ENCODE measurements at places on chromosomes 16 and 17. TPM values are rescaled to one million over a fixed set of nuclear protein-coding genes. Genes with fewer than 3 reads are reported as not detected.

The TMEM204 gene
- not detected for total RNA-seq

GRCh38 chr17:27294689-27295630 is 1.0 kb downstream of the WSB1 start:
- peak; percentile 87 for DNase-seq

The SCNN1B gene
- total RNA-seq: not detected

The CA7 gene
- total RNA-seq: 3.4 TPM

GRCh38 chr17:77273397-77274085 is 132.8 kb downstream of the SEC14L1 start:
- DNase-seq: peak; percentile 33
